Stimulated activated CD8-positive, alpha-beta memory T cell treated with anti-CD3 and anti-CD28 coated beads, Interleukin-12 subunit alpha, Interleukin-12 subunit beta, amount 100 ng/mL, for 1 hour (primary cell): ENCODE measurements at places on chromosomes 5 and 9.

DNA sequence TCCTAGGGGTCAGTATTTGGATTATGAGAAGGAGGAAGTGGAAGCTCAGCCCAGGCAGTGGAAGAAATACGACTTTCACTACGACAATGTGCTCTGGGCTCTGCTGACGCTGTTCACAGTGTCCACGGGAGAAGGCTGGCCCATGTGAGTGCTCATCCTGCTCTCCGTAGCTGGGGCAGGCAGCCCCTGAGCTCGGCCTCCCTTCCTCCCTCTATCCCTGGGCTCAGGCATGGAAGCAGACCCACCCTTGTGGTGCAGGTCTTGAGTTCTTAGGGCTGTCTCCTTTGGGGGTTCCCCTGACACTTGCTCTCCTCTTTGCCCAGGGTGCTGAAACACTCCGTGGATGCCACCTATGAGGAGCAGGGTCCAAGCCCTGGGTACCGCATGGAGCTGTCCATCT, 180.1 kb downstream of the CACNA1B start:
- DNase-seq: no peak

DNA sequence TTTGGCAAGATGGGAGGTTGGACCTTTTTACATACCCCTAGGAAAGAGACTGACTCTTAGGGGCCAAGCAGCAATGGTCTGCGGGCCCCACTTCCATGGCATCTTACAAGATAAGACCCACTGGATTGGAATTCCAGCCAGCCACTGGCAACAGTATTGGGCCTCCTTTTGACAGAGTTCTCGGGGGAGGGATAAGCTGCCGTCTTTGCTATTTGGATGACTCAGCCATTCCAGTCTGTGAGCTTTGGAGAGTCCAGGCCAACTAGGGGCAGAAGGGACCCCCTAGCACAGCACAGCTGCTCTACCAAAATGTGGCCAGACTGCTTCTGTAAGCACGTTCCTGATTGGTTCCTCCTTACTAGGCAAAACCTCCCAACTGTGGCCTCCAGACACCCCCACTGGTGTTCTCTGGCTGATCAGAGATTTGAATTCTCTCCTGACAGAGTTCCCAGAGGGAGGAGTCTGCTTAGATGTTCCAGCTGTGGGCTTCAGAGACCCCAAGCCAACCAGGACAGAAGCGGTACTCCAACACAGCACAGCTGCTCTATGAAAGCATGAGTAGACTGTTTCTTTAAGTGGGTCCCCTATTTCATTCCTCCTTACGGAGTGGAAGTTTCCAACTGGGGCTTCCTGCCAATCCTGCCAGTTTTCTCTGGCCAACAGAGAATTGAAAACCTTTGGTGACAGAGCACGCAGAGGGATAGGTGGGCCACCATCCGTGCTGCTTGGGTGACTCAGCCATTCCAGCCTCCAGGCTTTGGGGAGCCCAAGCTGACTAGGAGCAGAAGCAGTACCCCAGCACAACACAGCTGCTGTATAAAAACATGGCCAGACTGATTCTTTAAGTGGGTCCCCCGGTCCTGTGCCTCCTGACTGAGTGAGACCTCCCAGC, 672.1 kb upstream of the RIOK2 start:
- no peak for DNase-seq

- DNase-seq: no peak
These were observed 454.4 kb upstream of the ACTBL2 start for GRCh38 chr5:57937025-57937424.

DNA sequence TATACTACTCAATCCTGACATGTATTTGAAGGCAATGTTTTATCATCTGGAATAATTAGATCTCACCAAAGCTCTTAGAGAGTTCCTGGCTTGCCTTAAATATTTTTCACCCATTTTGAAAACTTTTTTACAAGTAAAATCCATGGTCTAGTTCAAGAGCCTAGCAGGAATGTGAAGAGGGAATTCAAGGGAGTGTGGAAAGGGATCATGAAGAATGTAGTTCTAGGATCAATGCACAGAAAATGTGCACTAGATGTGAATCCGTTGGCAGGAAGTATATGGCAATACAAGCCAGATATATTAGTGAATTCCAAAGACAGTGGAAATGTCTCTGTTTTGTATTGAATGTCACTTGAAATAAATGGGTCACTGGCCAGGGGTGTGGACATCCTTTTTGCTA, 167.9 kb upstream of the MOCS2 start:
- DNase-seq: no peak

GRCh38 chr5:41856644-41857491, 13.4 kb downstream of the OXCT1 start:
- DNase-seq: peak; percentile 41

GRCh38 chr5:100409660-100410151, 125.5 kb upstream of the FAM174A start:
- no peak for DNase-seq

- no peak for DNase-seq
These were observed 20.3 kb downstream of the FBP1 start for GRCh38 chr9:94619026-94619425.

DNA sequence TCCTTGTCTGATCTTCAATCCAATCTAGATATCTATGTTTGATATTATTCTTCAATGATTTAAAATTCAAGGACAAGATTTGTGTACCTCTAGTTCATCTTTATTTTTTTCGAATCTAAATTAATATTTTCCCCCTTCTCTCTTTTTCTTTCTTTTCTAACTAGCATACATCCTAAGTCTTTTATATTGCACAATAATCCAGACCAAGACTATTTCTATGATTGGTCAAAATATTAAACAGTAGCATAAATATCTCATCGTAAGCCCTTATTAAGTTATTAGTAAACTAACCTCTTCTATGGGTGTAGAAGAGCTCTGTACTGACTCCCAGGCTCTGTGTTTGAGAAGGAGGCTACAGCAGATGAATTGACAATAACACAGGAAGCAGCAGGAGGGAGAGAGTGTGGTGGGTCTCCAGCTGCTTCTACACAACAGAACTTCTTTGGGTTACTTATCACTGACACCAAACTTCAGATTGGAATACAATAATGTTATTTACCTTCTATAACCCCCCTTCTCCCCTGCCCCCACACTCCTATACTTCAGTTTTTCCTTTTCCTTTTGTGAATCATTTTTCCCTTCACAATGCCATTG, 11.9 kb upstream of the PLCXD3 start:
- no peak for DNase-seq
